ENCODE measurements at places on chromosomes 2 and 18.

- DNase-seq, result no peak
Observed at GRCh38 chr18:3655254-3656050, 205.5 kb downstream of the TGIF1 start.

- peak; percentile 64 for DNase-seq
Observed at GRCh38 chr2:96116879-96117533, 635 bp upstream of the ADRA2B start.

DNA sequence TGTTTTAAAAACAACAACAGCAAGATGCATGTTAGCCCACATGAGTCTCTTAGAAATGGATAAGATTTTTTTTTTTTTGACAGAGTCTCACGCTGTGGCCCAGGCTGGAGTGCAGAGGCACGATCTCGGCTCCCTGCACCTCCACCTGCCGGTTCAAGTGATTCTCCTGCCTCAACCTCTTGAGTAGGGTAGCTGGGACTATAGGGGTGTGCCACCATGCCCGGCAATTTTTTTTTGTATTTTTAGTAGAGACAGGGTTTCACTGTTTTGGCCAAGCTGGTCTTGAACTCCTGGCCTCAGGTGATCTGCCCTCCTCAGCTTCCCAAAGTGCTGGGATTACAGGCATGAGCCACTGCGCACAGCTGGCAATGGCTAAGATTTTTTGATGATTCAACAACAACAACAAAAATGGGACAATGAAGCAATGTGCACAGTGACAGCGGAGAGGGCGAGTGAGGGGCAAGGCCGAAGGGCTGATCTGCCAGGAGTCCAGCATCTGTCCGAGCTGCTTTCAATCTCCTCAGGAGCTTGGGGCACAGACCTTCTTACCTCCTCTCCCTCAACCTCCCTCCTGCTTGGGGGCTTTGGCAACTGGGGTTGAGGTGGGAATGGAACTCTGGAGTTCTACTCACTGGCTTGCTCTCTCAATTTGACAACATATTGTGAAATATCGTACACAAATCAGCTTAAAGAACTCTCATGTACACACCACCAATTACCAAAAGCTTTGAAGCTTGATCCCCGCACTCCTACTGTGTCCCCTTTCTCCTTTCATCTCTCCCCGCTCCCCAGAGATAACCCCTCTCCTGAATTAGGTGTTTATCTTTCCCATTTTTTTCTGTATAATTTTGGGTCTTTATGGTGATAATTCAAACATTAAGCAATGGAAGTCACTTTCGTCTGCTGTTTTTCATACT, 3.4 kb downstream of the ABCG8 start:
- no peak for DNase-seq

DNA sequence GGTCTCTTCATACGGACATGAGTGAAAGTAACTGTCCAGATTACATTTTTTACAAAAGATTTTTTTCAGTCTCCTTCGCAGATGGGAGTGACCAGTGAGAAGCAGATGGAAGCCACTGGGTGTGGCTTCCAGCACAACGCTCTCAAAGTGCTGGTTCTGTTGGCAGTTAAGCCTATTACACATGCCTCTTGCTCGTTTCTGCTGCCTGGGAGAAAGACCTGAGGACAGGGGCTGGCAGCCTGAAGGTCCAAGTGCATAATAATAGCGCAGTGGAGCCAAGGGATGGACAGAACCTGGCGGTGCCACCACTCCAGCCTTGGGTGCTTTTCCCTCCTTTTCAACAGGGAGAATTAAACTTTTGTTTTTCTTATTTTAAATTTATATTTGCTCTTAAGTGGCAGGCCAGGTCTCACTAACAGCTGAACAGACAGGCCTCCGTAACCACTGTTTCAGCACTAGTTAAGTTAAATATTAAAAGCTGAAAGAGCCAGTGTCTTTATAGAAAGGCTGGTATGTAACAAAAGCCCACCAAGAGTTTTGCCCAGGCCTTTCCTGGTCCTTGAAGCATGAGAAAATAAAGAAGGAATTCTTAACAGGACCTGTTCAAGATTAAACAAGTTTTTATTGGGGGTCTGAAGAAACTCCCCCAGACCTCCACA, 1.2 kb upstream of the SKA1 start:
- no peak for DNase-seq

DNA sequence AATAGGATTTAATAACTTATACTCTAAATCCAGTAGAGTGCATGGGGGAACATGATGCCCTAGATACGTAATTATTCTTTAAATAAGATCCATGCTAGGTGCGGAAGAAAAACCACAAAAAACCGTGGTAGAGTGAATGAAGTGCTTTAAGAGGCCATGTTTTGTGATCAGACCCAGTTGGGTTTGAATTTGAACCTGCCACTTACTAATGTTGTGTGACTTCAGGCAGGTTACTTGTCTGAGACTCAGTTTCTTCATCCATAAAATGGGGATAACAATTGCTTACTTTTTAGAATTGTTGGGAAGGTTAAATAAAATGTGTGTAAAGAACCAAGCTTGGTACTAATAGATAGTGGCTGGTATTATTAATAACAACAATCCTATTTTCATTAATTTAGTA, 17.2 kb downstream of the MIB1 start:
- no peak for DNase-seq

- no peak for DNase-seq
Observed at GRCh38 chr2:12284487-12284886, 432.2 kb upstream of the TRIB2 start.

DNA sequence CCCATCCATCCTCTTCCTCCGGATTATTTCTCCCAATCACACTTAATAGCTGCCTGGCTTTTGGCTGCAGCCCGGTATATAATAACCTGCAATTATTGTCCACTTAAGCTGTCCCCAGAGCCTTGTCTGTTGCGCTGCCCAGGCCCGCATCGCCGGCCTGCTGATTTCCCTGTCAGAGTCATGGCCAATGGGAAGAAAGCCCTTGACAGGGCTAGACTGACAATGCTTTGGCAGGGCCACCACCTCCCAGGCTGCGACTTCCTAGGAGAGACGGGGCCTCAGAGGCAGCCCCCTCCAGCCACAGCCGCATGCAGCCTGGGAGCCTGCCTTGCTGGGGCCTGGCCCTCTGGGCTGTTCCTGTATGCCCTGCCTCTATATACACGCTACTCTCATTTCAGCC, 10.0 kb upstream of the CELF4 start:
- DNase-seq, result no peak

DNA sequence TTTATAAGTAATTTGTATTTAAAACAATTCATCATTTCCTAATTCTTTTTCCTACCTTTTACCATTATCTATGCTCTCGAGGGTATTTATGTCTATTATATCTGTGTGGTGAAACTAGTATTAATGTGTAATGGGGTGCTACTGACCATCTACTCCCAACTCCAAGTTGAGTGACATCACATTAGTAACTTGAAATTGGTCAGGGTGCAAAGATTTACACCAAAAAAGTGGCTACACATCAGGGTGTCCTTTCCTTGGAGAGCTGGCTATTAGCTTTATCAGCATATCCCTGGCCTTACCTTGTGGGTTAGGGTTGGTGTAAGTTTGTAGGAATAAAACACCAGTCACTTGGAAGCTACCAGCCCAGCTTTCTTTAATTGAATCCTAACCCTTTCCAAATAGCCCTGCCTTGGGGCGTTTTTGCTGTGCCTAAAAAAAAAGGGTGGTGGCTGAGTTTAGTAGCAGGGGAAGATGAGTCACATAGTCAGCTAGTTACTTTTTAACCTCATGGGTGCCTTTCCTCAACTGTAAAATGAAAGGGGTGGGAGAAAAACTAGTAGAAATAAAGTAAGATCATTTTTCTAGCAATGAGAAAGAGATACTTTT, 14.0 kb downstream of the ANXA4 start:
- DNase-seq, result no peak

- DNase-seq, result no peak
Observed at GRCh38 chr2:144170179-144170578, 349.7 kb downstream of the ZEB2 start.

DNA sequence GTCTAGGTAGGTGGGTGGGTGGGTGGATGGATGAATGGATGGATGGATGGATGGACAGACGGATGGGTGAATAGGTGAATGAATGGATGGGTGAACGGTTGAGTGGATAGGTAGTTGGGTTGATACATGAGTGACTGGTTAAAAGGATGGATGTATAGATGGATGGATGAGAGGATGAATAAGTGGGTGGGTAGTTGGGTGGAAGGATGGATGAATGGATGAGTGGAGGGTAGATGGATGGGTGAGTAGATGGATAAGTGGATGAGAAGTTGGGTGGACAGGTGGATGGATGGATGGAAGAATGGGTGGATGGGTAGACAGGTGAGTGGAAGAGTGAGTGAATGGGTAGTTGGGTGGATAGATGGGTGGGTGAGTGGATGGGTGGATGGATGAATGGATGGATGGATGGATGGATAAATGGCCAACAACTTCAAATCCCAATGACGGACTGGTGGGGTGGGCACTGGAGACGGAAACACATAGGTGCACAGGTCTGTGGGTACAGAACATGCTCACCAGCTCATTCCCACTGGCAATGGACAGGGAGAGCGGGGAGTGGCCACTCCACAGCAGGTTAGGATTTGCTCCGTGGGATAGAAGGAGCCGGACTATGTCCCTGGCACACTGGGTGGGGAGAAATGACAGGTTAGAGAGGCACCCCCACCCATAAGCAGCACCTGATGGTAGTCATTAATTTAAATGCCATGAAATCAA, 48.8 kb downstream of the ANKMY1 start:
- DNase-seq, result no peak
